Hepatocyte (in vitro differentiated cells): ENCODE measurements at places on chromosomes 7 and 10. TPM values are rescaled to one million over a fixed set of nuclear protein-coding genes. Genes with fewer than 3 reads are reported as not detected.

- DNase-seq, result no peak
These were observed 599.6 kb downstream of the INHBA start for GRCh38 chr7:41103331-41103730.

DNA sequence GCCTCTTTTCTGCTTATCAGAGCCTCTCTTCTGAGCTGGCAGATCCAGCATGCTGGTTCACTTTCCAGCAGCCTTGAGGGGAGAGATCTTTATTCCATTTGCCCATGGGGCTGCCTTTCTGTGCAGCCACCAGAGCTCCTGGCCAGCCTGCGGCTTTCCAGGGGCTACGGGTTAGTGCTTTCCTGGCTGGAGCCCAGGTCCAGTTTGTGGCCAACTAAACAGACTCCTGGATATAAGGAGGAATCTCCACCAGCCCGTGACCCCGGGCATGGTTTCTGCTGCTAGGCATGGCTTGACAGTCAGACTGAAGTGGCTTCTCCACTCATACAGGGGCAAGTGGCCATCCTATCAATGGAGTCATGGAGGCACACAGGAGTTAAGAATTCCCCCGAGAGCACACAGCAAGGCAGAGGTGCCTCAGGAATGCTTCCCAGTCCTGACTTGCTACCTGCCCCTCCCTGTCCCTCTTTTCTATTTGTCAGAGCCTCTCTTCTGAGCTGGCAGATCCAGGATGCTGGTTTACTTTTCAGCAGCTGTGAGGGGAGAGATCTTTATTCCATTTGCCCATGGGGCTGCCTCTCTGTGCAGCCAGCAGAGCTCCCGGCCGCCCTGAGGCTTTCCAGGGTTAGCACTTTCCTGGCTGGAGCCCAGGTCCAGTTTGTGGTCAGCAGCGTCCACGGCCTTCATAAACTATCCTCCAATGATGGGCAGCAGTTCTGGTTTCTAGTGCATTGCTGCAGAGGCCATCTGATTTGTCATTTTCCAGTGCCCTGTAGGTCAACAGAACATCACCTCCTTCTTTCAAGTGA lies 35.9 kb downstream of the TSPAN15 start:
- no peak for DNase-seq

SRGN gene
- 0.36 TPM in 1 of 2 replicates, not detected in the other for polyA plus RNA-seq

KCND2 gene
- polyA plus RNA-seq, result 0.58 and 0.88 TPM in 2 replicates

KCNH2 gene
- 9.1 and 11.3 TPM in 2 replicates for polyA plus RNA-seq

GRCh38 chr10:33638374-33638773 lies 303.9 kb upstream of the NRP1 start:
- no peak for DNase-seq

GRCh38 chr10:47082055-47082784 lies 171.0 kb downstream of the PTPN20 start:
- no peak for DNase-seq

GRCh38 chr7:2202361-2202761 lies 30.4 kb downstream of the MAD1L1 start:
- DNase-seq, result no peak

DNA sequence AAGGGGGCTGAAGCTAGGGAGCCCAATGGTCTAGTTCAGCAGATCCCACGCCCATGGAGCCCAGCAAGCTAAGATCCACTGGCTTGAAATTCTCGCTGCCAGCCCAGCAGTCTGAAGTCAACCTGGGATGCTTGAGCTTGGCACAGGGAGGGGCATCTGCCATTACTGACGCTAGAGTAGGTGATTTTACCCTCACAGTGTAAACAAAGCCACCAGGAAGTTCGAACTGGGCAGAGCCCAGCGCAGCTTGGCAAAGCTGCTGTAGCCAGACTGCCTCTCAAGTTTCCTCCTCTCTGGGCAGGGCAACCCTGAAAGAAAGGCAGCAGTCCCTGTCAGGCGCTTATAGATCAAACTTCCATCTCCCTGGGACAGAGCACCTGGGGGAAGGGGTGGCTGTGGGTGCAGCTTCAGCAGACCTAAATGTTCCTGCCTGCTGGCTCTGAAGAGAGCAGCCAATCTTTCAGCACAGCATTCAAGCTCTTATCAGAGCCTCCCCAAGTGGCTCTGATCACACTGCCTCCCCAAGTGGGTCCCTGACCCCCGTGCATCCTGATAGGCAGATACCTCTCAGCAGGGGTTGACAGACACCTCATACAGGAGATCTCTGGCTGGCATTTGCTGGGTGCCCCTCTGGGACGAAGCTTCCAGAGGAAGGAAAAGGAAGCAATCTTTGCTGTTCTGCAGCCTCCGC lies 167.8 kb downstream of the CCDC71L start:
- DNase-seq, result no peak

GRCh38 chr7:22476824-22477223 lies 23.2 kb downstream of the STEAP1B start:
- DNase-seq, result no peak

GRCh38 chr7:95357623-95358022 lies 33.3 kb upstream of the PON1 start:
- no peak for DNase-seq
